EH (cell line): ENCODE measurements at places on chromosomes 1 and 21.
A peak's percentile ranks its signal among the peaks of the same experiment; 100 is the strongest.

DNA sequence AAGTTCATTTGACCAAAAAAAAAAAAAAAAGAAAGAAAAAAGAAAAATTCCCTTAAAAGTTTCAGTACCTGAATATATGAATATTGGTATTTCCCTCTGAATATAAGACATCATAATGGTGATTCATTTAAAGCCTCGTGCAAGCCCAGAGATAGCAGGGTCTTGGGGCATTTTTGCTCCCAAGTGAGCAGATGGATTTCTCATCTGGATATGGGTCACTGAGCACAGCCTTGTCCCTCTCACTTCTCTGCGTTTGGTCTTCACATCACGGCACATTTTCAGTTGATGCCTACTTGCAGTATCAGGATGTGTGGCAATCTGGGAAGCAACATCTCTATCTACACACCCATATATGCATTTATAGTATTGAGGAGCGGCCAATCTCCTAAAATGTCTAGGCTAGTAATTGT, 12.7 kb downstream of the CD58 start:
- DNase-seq, result no peak

DNA sequence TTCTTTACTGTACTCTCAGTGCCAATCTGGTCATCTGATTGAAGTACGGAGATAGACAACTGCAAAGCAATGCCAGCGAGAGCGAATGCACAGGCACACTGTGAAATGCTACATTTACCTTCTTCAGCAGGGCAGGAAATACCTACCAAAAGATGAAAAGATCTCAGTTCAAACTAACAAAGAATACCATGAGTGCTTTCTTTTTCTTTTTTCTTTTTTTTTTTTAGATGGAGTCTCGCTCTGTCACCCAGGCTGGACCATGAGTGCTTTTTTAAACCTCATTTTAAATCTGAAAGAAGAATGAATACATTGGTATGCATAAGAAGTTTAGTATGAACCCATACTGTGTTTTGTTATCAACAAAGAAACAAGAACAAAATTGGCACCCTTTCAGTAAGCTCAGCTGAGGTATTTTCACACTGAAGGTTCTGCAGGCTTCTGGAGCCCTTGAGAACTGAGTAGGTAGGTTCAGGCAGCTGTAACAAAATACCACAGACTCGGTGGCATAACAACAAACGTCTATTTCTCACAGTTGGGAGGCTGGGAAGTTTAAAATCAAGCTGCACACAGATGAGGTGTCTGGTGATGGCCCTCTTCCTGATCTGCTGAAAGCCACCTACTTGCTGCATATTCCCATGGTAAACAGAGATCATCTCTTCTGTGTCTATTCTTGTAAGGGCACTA, 1.7 kb upstream of the CHI3L2 start:
- DNase-seq, result no peak

DNA sequence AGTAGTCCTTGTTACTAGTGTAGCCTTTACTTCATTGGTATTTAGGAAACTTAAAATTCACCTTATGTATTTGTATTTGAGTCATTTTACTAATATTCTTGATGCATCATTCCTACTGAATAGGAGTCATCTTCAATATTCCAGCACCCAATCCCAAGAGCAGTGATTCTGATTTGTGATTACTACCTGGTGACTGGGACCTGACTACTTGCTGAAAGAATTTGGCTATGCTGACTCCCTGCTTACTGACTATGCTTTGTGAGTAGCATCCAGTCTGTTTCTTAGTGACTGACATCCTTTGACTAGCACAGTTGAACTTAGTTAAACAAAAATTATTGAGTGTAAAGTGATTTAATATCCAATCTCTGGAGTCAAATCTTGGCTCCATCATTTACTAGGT, 129.9 kb upstream of the NEGR1 start:
- DNase-seq, result peak; percentile 31

- no peak for DNase-seq
Measured at GRCh38 chr1:245591346-245592188, 436.8 kb downstream of the KIF26B start.

GRCh38 chr21:45361033-45361997, 43.6 kb upstream of the COL18A1 start:
- DNase-seq, result peak; percentile 62

DNA sequence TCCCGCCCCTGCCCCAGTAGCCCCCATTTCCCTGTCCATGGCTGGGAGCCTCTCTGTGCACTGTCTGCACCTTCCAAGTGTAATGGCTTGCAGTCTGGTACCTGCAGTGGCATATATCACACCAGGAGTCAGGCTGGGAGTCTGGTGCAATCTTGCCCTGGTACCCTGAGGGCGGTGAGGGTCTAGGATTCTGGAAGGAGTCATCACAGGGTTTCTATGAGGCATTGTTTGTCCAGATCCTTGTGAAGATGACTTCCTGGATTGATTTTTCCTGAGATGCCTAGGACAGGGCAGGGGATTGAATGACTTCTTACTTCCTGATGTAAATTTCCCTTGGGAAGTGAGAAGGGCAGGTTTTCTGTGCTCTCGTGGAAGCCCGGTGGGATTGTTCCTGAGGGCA, 5.9 kb upstream of the PKP1 start:
- no peak for DNase-seq

DNA sequence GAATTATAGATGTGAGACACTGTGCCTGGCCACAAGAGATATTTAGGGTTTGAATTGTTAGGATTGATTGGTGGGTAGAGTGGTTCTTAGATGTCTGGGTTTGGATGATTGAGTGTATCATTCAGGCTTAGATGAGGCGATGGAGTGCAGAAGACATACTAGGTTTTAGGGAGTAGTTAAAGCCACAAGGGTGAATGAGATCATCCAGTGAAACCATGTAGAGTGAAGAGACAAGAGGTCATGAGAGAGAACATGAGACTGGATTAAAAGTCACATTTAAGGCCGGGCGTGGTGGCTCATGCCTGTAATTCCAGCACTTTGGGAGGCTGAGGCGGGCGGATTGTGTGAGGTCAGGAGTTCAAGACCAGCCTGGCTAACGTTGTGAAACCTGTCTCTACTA, 37.2 kb downstream of the ZFYVE9 start:
- DNase-seq, result peak; percentile 20
